ENCODE measurements at places on chromosomes 2 and 18. TPM values are rescaled to one million over a fixed set of nuclear protein-coding genes. Genes with fewer than 3 reads are reported as not detected.

DNA sequence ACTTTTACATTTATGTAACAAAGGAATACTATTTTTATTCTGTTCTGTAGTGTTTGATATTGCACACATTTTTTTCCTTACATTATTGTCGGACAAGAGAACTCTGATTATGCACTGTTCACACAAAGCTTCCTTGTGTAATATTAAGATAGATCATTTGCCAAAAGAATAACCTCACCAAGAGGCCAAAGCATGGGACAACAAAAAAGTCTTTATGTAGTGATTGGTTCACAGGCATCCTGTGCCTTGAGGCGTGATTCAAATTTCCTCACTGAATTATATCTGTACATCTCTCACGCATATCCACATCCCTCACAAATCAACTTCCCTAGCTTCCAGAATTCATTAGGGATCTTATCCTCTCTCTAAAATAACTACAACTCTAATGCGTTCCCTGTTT is 642.7 kb downstream of the NR4A2 start:
- DNase-seq, result no peak

DNA sequence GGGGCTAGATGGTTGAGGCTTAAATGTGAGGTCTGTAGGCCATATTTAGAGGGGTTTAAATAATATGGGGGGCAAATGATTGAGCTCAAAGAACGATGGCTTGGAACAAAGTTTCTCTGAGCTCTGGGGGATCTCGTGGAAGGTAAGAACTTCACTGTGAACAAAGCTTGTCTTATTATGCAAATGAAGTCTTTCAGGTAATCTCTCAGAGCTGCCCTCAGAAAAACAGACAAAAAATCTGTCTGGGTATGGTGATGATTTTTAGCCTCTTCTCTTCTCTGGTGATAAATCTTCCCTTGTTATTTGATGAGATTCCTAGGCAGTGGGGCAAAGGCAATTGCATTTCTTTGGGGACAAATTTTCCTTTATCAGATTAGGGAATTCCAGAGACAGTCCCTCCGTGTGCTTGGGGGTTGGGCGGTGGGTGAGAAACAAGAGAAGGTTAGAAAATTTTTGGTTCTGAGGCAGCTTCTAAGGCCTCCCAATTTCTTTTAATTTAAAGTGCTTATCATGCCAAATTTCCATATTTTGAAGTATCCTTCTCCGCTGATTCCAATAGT is 760.4 kb downstream of the TSN start:
- no peak for DNase-seq

- DNase-seq, result no peak
Measured at GRCh38 chr2:88481691-88482336, 29.3 kb upstream of the FOXI3 start.

GRCh38 chr2:146214394-146214929 is 1630.4 kb upstream of the ACVR2A start:
- DNase-seq, result no peak

- no peak for DNase-seq
Measured at GRCh38 chr2:39595116-39595515, 70.6 kb upstream of the TMEM178A start.

GRCh38 chr2:121346407-121346806 is 61.4 kb upstream of the TFCP2L1 start:
- no peak for DNase-seq

DNA sequence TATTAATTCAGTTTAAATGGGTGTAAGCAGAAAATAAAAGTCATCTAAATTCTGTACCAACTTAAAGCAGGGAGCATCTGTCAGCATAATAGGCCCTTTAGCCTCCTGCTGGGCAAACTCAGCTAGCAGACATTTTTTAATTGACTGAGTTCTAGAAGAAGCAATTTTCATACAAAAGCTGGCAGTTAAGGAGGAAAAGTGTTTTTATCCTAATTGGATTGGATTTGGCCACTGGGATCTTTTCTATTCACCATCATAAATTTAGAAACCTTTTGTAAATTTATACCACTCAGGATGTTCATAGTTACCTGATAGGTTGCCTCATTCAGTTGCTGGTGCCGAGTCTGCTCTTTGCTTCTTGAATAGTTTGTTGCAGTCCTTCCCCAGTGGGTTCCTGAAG is 262.7 kb upstream of the FSIP2 start:
- DNase-seq, result no peak

DNA sequence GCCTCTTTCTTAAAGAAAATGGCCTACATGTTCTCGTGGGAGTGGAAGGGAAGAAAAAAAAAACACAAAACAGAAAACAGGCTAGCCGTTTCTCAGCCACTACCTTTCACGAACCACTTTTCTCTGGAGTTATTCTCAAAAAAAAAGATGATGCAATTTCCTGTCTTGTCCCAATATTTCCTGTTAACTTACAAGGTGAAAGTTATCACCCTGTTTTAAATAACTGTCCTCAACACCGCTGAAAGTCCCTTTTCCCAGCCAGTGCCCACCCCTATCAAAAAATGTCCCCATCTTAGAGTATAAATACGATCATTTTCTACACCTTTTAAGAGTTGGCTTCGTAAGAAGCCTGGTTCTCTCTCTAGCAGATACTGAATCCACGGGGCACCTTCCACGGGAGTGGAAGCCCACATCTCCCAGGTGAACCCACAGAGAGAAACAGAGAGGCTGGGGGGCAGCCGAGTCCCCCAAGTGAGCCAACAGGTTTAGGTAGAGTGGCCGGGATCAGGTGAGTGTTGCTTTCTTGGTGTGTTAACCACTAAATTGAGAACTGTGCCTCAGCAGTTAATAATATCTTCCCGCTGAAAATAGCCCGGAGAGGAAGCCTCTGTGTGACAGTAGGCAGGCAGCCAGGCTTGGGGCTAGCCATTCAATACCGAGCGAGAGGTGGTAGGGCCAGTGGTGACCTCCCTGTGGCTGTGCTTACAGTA is 15.9 kb downstream of the SMAD7 start:
- peak; percentile 47 for DNase-seq

GRCh38 chr2:15652801-15653200 is 61.1 kb downstream of the DDX1 start:
- DNase-seq, result no peak

- no peak for DNase-seq
Measured at GRCh38 chr18:27004056-27004829, 138.7 kb upstream of the AQP4 start.

DNA sequence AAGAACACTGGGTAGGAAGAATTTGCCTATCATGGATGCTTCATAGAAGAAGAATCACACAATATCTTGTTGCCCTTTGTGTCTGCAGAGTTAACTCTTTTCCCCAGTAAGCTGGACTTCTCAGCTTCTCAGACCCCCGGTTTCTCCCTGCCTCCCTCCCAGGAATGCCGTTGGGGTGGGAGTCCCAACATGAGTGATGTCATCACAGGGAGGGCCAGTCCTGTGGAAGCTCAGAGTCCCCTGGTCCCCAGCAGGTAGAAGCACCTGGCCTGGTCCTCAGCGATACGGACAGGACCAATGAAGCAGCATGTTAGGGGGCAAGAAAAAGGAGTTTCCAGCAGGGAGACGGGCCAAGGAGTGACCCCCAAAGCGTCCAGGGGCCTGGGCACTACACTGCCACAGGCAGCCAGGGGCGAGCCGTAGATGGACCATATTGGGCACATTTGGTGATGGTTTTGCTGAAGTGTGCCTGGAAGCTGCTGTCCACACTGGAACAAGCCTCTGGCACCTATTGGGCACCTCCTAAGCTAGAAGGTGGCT is 235.9 kb upstream of the SMAD2 start:
- DNase-seq, result no peak

- no peak for DNase-seq
Measured at GRCh38 chr2:230784795-230785194, 72.2 kb downstream of the CAB39 start.

The IL36B gene
- not detected for polyA plus RNA-seq

The FEV gene
- polyA plus RNA-seq, result not detected

The ZNF516 gene
- polyA plus RNA-seq, result 79.0 TPM

The PJVK gene
- polyA plus RNA-seq, result 61.3 TPM

The GORASP2 gene
- 119 TPM for polyA plus RNA-seq

The POU3F3 gene
- 0.96 TPM for polyA plus RNA-seq

The SLC38A11 gene
- polyA plus RNA-seq, result 0.58 TPM

The SP140 gene
- polyA plus RNA-seq, result 4.8 TPM

The CNDP1 gene
- 0.40 TPM for polyA plus RNA-seq

The ANKRD30BL gene
- 42.3 TPM for polyA plus RNA-seq

The PRKCE gene
- polyA plus RNA-seq, result 27.4 TPM
